ENCODE measurements at places on chromosomes 2 and 18.

GRCh38 chr2:157984866-157985265 is 108.7 kb upstream of the ACVR1 start:
- no peak for DNase-seq

DNA sequence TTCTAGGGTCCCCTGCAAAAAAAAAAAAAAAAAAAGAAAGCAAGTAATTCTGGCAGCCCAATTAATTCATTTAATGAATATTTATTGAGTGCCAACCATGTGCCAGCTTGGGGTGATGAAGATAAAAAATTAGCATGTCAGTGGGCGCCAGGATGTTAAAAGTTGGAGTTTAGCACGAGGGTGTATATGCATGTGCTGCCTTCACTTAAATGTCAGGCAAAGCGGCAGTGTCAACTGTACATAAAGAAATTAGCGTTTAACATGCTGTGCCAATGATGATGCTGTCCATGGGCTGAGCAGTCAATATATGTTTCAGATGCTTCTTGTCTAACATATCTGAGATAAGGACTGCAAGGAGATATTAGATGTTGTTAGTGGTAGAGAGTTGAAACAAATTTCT is 49.5 kb downstream of the ASAP2 start:
- DNase-seq = no peak

DNA sequence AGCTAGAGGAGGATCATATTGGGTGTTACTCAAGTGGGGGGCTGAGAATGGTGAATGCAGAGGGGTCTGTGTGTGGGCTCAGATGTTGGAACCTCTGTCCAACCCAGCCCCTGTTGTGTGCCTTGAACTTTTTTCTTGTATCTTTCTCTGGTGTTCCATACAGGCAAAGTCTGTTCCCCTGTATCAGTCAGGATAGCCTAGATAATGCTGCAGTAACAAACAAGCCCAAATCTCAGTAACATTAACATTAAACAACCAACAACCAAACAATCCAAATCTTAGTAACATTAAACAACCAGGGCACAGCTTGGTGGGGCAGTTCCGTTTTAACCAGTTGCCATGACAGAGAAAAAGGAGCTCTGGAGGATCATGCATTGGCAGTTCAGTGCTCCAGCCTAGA is 103.7 kb downstream of the CTIF start:
- DNase-seq = no peak

DNA sequence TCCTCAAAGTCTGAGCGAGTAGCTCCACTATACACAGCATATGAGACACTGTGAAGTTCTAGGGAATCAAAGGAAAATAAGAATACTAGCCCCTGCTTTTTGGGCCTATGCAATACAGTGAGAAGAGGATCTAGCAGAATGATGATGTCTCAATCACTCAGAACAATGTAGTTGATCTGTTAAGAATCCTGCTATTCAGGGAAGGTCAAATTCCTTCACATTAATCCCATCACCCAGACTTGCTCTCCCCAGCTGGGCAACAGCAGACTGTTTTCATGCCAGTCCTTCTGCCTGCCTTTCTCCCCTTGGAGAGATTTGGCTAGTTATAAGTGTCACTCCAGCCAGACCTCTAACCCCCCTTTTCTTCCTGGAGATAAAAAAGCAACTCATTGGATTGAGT is 230.0 kb upstream of the EPHA4 start:
- DNase-seq = no peak

GRCh38 chr18:48828691-48829442 is 121.9 kb downstream of the SMAD7 start:
- DNase-seq = no peak

DNA sequence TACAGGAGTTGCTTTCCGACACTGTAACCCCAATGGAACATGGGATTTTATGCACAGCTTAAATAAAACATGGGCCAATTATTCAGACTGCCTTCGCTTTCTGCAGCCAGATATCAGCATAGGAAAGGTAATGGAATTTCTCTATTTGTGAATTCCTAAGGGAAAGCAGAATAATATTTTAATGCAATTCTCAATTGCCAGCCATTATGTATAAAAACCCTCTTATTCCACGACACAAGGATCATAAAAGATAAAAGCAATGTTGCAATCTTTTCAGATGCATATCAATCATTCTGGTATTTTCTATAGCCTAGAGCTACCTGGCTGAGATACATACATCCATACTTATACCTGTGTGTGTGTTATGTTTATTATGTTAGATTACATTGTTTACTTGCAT is 31.2 kb downstream of the PTH2R start:
- DNase-seq = no peak

GRCh38 chr2:12616456-12617156 is 100.1 kb upstream of the TRIB2 start:
- DNase-seq = no peak

DNA sequence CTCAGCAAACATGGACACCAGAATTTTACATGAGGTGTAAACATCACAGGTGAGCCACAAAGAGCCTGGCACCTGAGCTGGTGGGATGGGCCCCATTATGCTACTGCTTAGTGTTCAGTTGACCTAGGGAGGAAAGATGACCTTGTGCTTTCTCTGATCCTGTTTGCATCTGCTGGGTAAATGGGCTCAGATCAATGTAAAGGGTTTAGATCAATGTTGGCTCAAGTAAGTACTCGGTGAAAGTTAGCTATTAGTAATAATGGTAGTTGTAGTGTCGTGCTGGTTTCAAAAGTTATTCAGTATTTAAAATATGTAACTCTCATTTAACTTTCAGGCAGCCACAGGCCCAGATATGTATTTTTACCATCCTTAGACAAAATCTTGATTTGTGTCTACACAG is 19.8 kb downstream of the ABHD3 start:
- DNase-seq = no peak

GRCh38 chr2:111958901-111959300 is 60.5 kb downstream of the MERTK start:
- no peak for DNase-seq

DNA sequence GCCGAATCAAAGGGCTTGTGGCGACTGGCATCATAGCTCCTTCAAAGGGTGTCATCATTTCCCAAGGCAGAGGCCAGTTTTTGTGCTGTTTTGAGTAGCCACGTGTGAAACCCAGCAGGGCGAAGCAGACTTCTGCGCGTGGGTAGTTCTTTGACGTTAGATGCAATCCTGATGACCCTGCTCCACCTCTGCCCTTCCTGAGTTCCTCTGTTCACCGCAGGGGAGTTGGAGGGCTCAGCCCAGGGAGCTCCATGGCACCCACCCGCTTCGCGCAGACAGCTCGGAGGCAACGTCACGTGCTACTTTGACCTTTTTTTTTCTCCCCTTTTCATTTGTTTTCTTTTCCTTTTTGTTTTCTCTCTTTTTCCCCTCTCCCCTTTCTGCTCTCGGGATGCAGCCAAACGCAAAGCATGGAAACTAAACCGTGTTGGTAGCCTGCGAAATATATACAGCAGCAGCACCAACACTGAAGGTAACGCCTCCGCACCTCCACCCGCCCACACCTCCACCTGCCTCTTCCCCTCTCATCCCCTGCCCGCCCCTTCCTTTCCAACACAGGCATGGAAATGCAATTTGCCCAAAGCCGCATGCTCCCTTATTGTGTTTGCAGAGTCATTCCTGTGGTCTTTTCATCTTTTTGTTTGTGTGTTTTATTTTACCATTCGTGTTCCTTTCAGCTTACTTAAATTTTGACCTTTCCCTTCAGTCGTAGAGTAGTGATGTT is 153.6 kb downstream of the GBX2 start:
- DNase-seq = no peak

DNA sequence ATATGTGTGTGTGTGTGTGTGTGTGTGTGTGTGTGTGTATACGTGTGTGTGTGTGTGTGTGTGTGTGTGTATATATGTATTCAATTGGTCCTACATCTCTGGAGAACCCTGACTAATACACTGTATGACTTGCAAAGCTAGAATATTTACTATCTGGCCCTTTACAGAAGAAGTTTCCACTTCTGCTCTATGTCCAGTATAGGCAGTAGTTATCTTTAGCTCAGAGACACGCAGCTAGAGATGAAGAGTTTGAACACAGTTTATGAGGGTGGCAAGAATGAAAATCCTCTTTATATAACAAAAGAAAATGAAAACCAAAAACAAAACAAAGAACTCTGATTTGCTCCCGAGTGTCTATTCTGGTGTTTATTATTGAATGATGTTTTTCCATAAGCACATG is 201.2 kb downstream of the ASB1 start:
- DNase-seq = no peak

GRCh38 chr2:102250278-102250821 is 61.0 kb upstream of the IL1RL1 start:
- DNase-seq = no peak

DNA sequence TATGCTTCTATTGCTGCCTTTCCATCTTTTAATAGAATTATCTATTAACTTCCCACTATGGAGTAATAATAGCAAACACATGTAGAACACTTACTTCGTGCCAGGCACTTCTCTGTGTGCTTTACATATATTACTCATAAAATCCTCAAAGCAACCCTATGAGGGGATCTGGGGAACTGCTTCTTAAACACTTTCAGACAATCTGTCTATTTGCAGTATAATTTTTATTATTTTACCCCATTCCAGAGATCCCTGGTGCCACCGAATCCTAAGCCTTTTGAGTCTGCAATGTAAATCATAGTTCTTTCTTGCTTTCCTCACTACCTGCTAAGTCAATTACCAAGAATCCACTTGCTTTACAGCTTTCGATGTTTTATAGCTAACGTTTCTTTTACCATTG is 25.6 kb upstream of the GCFC2 start:
- no peak for DNase-seq

- DNase-seq = no peak
Observed at GRCh38 chr2:120509991-120510735, 164.2 kb downstream of the INHBB start.

DNA sequence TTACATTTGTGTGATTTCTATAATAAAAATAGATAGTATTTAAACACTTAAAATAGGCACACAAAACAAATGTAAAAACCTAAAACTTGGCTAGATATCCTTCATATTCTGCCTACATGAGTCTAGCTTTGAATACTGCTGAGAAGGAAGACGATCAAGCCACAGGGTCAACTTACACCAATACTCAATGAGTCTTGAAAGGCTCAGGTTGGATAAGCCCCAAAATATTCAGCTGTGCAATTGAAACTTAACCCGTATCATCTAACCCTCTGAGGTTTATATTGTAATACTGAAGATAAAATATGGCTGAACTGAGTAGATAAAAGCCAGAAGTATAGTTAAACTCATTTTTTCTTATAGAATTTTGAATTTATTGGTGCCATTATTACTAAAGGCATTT is 313.0 kb upstream of the NRXN1 start:
- DNase-seq = no peak

GRCh38 chr18:3502650-3503049 is 52.7 kb downstream of the TGIF1 start:
- DNase-seq = no peak

- no peak for DNase-seq
Observed at GRCh38 chr18:26804519-26804918, 61.0 kb downstream of the AQP4 start.

GRCh38 chr2:215535125-215535668 is 99.3 kb upstream of the FN1 start:
- no peak for DNase-seq

DNA sequence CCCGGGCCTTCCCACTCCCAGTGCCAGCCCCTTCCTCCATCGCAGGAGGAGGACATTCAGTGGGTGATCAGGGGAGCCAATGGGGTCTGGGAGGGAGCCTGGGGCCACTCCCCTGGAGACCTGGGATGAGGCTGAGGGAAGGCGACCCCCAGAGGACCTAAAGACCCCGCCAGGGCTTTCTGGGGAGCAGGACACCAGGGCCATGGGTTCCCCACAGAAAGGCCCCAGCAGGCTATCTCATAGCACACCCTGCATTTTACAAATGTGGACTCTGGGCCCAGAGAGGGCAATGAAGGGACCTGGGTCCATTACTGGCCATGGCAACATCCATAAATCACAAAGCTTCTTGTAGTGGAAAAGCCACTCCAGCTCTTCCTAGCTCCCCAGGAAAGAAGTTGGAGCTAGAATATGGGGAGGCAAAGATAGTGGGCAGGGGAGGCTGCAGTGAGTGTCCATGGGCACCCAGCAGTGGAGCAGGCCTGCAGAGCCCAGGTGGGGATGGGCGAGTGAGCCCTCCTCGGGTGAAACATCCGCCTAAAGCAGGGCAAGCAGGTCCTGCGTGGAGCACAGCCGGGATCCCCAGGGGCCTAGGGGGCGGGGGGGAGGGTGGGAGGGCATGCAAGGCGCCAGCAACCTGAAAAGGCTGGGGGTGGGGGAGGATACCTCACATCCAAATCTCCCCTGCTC is 13.8 kb downstream of the CYP26B1 start:
- no peak for DNase-seq

DNA sequence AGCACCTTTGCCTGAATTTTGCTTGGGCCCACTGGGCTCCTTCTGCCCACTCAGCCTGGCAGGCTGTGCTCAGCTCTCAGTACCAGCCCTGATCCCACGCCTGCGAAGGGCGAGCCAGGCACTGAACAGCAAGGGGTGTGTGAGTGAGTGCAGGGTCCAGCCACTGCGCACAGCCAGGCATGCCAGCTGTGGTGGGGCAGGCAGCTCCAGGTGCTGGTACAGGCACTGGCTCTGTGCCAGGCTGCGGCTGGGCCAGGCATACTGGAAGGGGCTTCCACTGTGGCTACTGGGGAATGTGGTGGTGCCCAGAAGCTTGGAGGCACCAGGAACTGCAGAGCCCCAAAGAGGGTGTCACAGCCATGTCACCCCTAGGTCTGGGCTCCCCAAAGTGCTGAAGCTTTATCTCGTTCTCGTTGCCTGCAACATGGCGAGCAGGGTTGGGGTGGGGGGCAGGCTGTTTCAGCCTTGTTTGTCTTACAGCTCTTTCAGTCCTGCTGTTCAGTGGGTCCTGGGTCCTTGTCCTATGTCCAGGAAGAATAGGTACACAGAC is 8.8 kb downstream of the DYSF start:
- no peak for DNase-seq

- no peak for DNase-seq
Observed at GRCh38 chr2:65636813-65637483, 204.5 kb upstream of the SPRED2 start.

Measured in CD8-positive, alpha-beta T cell (primary cell).